Stimulated activated CD8-positive, alpha-beta memory T cell treated with anti-CD3 and anti-CD28 coated beads, Interleukin-4, amount 100 ng/mL, for 1 hour (primary cell): ENCODE measurements at places on chromosomes 4 and X.
A peak's percentile ranks its signal among the peaks of the same experiment; 100 is the strongest.

DNA sequence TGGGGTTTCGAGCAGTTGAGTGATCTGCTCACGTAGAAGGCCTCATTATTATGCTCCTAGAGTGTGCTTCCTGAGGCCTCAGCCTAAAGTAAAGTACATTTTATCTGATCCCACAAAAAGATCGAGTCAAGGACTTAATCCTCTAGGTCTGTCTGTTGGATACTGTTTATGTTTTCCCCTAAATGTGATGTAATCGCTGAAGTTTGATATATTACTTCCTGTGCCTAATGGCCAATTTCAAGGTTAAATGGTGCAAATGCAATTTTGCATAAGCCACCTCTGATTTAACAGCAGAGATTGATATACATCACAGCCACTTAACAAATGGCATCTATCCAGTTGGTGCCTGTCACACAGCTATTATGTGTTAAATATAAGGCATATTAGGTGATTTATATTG, 19.4 kb upstream of the SERTM2 start:
- DNase-seq = no peak

DNA sequence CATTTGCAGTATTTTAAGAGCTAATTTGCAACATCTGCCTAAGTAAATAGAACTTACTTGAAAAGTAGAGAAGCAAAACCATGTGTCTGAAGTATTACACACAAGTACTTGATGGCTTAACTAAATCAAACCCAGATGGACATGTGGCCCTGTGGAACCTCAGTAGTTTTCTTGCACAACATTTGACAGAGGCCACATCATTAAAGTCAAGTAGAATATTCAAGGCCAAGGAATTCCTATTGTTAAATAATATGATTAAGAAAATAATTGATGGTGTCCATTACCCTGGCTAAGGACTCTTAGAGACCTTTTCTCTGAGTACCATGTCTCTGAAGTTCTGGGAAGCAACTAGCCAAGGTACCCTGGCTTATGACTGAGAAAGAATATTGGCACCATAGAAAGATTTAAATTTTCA, 135.4 kb upstream of the OTUD4 start:
- DNase-seq = no peak

GRCh38 chr4:159009521-159009920, 93.4 kb upstream of the RAPGEF2 start:
- no peak for DNase-seq

- DNase-seq = no peak
These were observed 112.5 kb downstream of the ANAPC10 start for GRCh38 chr4:144985531-144985930.

DNA sequence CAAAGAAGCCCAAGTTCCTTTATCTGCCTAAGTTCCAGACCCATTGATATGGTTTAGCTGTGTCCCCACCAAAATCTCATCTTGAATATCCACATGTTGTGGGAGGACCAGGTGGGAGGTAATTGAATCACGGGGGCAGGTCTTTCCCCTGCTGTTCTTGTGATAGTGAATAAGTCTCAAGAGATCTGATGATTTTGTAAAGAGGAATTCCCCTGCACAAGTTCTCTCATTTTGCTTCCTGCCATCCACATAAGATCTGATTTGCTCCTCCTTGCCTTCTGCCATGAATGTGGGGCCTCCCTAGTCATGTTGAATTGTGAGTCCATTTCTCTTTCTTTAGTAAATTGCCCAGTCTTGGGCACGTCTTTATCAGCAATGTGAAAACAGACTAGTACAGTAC, 860.2 kb downstream of the FSTL5 start:
- DNase-seq = no peak

DNA sequence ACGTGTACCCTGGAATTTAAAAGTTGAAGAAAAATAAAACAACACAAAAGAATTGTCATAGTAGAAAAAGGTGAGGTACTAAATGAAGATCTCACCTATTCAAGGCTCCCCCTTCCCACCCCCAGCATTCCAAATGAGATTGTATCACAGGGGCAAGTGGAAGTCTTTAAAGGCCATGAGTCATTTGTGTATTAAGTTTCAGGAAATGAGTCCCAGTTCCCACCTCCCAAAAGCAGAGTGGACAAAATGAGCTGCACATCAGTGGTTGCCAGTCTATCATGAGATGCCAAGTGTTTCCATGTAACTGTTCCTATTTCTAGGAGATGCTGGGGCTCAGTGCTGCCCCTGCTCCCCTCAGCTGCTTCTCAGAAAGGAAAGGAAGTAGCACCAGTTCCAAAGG, 20.1 kb downstream of the ARHGEF9 start:
- DNase-seq = no peak

GRCh38 chrX:72124540-72125201, 7.0 kb downstream of the RTL5 start:
- no peak for DNase-seq

GRCh38 chrX:2463973-2464676, 36.7 kb downstream of the DHRSX start:
- no peak for DNase-seq

DNA sequence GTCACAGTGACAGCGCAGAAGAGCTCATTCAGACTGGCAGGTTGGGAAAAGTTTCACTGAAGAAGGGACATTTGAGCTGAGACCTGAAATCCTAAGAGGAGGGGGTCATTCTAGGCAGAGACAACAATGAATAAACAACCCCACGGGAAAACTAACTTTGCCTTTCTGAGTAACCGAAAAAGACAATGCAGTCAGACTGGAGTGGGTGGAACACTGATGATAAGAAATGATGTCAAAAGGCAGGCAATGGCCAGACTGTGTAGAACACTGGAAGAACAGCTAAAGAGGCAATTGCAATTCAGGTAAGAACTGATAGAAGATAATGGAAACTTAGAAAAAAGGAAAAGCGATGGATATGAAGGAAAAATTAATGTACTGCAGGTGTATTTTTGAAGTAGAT, 73.8 kb downstream of the CHIC2 start:
- no peak for DNase-seq

GRCh38 chr4:14620567-14621141, 381.6 kb upstream of the CPEB2 start:
- no peak for DNase-seq

GRCh38 chr4:148052448-148052847, 320.6 kb downstream of the ARHGAP10 start:
- no peak for DNase-seq

DNA sequence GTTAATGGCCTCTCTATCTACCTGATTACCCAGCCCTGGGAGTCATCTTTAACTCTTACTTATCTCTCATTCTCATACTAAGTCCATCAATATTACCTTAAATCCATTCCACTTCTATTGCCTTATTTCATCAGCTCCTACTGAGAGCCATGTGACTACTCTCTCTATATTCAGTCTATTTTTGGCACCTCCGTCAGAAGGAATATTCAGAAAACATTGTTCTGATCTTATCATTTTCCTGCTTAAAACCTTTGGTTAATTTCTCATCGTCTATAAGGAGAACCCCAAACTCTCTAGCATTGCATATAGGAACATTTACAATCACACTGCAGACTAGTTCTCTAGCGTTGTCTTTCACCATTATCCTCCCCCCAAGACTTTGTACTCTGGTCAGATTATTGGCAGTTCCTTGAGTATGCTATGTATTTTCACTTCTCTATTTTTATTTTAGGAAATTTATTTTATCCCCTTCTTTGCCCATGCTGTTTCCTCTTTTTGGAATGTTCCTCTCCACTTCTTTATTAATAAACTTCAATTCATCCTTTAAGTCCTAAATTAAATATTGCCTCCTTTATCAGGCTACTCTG, 13.7 kb upstream of the AMMECR1 start:
- DNase-seq = no peak

DNA sequence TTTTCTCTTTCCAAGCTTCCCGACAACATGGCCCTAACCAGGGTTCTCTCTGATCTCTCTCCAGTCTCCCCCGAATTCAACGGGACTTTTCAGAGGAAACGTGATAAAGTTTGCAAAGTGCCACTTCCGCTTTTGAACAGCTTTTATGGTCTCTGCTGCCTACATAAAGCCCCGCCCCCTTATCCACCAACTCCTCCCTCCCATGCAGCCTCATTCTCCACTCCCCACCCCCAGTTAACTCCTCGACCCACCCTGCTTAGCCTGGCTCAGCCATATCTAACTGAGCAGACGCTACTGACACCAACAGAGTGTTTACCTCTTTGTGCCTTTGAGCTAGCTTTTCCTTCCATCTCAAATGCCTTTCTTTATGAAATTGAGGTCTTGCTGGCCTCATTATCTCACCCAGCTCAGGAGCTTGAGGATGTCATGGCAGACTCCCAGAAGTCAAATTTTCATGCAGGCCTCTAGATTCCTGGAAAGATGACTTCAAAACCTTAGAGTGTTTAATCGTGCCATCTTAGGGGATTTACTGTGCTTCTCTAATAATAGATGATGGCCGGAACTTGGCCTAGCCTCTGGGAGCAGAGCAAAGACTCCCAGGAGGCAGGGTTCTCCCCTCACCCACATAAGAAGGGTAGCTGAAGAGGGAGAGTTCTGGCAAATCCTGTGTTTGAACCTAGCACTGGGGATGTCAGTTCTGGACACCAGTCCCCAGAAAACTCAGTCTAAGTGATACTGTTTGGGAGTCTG, 606.0 kb downstream of the BCOR start:
- DNase-seq = peak; percentile 5

GRCh38 chr4:25504932-25505636, 128.0 kb downstream of the ANAPC4 start:
- DNase-seq = no peak

- DNase-seq = no peak
These were observed 146.7 kb downstream of the KCNIP4 start for GRCh38 chr4:21801661-21802385.

GRCh38 chr4:85725721-85726170, 250.8 kb downstream of the ARHGAP24 start:
- DNase-seq = no peak

GRCh38 chrX:153727123-153727931, 2.7 kb downstream of the ABCD1 start:
- no peak for DNase-seq

- no peak for DNase-seq
These were observed 32.5 kb upstream of the ZNF185 start for GRCh38 chrX:152865232-152865920.

DNA sequence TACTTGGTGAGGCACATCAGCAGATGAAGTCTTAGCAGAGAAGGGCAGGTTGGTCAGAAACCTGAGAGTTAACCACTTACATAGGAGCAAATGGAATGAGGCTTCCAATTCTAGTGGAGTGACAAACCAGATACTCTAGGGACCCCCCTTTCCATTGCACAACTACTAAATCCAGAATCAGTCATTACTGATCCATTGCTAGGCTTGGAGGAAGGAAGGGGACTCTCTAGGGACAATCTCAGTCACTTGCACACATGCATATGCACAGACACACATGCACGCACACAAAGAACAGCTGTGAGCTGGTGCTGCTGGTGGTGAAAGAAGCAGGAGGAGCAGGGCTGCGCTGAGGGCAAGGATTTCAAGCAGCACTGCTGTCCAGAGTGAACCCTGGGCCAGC, 25.7 kb downstream of the PNMA5 start:
- DNase-seq = no peak

DNA sequence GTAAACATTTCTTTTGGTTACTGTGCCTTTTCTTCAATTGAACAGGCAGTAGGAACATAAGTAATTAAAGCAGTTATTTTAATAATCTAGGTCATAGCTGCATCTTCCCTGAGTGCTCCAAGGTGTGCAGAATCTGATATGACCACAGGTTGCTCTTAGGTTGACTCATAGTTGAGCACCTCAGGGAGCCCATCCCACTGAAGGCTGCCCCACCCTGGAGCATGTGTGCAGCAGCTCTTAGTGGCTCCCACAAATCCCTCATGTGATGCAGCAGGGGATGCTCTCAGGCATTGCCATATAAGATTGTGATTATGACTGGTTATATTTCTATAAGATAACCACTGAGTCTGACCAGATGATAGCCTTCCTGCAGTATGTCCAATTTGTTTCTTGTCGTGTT, 72.3 kb downstream of the ZNF518B start:
- DNase-seq = no peak

DNA sequence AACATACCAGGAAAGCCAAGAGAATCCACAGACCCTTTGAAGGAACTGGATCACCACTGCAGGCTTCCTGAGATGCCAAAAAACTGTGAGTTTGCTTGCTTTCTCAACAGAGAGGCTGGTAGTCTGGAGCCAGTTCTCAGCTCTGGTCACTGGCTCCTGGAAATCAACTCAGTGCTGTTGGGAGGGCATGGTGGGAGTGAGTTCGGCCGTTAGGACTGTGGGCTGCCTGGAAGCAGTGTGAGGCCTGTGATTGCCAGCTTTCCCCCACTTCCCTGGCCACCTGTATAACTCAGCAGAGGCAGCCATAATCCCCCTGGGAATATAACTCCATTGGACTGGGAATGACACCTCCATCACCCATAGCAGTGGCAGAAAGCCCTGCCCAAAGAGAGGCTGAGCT, 122.0 kb upstream of the FSTL5 start:
- no peak for DNase-seq

- no peak for DNase-seq
These were observed 1383.3 kb upstream of the PCDH7 start for GRCh38 chr4:29336861-29337260.

GRCh38 chr4:128707864-128708263, 101.6 kb upstream of the JADE1 start:
- DNase-seq = no peak

DNA sequence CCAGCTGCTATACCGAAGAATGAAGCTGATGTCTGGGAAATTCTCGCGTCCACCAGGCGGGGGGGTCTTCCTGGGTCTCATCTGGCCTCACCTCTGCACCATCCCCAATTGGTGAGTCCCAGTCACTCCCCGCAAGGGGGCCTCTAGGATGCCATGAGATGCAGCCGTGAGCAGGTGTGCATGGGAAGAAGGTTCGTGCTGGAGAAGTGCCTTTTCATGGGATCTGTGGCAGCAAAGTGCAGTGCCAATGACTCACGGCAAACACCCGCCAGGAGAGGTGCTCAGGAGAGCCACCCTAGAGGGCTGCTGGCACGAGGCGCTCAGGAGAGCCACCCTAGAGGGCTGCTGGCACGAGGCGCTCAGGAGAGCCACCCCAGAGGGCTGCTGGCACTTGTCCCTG, 55.1 kb downstream of the CPZ start:
- no peak for DNase-seq

- DNase-seq = no peak
These were observed 113.9 kb downstream of the AGTR2 start for GRCh38 chrX:116284400-116284799.

- DNase-seq = no peak
These were observed 15.5 kb upstream of the HELT start for GRCh38 chr4:185002784-185003183.

DNA sequence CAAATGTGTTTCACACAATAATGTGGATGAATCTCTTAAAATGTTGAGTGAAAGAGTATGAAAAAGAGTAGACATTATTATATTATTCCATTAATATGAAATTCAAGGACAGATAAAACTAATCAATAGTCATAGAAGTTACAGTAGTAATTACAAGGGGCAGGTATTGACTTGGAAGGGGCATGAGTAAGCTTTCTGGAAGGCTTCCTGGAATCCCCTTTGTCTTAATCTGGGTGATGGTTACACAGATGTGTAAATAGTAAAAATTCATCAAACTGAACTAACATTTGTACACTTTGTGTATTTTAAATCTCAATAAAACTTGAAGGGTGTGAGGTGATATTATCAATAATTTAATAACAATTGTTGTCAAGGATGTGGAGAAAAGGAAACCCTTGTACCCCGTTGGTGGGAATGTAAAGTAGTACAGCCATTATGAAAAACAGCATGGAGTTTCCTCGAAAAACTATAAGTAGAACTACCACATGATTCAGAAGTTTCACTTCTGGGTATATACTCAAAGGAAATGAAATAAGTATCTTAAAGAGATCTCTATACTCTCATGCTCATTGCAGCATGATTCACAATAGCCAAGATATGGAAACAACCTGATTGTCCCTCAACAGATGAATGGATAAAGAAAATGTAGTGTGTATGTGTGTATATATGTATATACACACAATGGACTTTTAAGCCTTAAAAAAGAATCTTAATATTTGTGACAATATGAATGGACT, 96.9 kb upstream of the MID1IP1 start:
- DNase-seq = no peak
